ENCODE measurements at places on chromosomes 2 and 18.
A peak's percentile ranks its signal among the peaks of the same experiment; 100 is the strongest.

GRCh38 chr18:48184118-48184517 is 225.1 kb downstream of the ZBTB7C start:
- no peak for DNase-seq

DNA sequence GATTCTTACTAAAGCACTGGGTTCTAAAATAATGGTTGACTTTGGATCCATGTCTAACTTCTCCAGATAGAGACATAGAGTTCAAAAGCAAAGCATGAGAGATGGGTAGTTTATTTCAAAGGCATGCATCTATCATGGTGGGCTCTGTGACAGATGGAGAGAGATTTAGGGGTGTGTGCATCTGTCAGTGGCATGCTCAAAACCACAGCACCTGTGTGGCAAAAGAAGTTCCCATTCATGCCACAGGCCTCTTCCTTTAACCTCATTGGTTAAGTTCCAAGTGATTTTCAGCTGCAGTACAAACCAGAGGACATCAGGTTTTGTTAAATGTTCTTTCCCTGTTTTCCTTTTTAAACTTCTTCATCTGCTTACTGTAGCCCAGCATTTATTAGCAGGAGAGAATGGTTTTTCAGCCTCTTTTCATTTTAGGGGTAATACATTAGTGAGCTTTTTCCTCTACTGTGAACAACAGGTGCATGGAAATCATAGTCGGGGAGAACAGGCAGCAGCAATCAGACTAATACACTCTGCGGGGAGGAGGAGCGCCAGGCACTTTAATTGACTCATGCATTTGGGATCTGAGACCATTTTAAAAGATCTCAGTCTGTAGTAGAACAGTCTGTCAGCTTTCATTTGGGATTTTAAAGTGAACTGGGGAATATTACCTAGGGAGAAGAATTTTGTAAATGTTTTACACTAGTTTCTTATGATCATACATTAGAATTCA is 52.4 kb upstream of the UPP2 start:
- no peak for DNase-seq

GRCh38 chr2:15909736-15910135 is 30.6 kb upstream of the MYCN start:
- no peak for DNase-seq

- no peak for DNase-seq
Observed at GRCh38 chr2:120960770-120961366, 225.2 kb downstream of the GLI2 start.

DNA sequence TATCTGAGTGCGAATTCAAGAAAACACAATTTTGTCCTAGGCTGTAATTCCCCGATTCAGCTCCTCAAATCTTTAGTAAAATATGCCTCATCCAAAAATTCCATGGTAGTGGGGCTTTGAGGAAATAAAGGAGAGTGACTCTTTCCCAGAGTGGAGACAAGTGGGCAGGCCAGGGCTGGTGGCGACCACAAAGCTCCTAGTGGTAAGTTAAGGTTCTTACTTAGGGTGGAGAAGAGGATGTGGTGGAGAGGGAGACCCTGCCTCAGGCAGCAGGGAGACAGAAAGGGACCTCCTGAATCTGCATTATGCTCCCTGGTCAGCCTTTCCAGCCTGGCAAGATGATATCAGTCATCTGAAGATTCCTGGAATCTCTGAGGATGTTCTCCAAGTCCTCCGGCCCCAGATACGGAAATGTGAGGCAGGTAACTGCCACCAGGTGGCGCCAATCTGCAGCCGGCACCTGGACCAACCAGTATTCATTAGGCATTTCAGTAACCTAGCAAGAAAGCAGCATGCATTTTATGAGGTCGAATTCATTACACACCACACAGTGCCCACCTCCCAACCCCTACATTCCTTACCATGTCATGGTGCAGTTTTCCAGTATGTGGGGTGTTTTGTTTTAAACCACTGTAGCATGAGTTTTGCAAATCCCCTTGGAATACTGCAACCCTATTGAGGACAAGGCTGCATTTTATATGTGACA is 106.4 kb downstream of the POLE4 start:
- no peak for DNase-seq

- DNase-seq = no peak
Observed at GRCh38 chr18:68234676-68235075, 480.2 kb downstream of the TMX3 start.

GRCh38 chr2:29216609-29216909 is 101.3 kb downstream of the CLIP4 start:
- no peak for DNase-seq

DNA sequence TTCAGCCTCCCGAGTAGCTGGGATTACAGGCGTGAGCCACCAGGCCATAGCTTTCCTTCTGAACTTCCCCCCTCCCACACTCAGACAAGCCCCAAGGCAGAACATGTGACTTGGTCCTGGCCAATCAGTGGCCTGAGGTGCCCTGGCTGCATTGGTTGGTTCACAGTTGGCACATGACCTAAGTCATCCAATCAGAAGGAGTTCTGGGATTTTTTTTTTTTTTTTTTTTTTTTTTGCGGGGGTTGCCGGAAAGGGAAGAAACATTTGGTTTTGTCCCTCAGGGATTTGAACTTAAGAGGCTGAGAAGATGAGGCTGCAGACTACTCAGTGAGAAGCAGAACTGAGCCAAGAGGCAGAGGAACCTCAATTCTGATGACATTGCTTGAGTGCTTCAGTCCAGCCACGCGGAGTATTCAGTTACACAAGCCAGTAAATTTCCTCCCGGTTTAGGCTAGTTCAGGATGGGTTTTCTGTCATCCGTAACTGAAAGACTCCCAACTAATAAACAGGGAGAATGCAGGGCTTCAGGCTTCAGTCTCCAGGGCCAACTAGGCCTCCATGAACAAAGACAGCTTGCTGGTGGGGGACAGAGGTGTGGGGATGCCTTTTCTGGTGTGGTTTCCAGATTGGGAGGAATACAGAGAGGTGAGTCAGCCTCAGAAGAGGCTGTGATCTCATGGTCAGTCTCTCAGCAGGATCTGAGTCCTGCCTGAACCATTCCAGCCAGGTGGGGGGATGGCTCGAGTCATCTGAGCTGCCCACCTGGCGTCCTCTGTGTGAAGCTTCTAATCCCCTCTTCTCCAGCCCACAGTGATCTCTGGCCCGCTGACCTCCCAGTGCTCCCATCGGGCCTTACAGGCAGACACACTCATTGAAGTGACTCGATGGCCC is 9.2 kb downstream of the PTMA start:
- peak; percentile 96 for DNase-seq

GRCh38 chr2:8314063-8314462 is 367.8 kb upstream of the ID2 start:
- DNase-seq = no peak

DNA sequence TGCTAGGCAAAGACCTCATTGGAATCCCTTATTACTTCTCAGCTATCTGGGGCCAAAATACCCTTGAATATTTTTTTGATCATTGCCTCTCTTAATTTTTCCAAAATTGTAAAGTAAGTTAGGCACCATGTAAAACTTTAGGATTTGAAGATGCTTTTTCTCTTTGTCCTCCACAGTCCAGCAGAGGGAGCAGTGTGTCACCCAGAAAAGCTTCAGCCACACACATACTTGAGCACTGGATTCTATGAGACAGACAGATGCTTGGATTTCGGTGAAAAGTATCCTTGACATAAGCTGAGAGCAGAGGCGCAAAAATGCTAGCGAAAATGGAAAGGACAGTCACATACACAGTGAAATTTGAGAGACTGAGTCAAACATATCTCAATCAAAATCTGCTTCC is 74.7 kb upstream of the KCNJ3 start:
- DNase-seq = no peak

DNA sequence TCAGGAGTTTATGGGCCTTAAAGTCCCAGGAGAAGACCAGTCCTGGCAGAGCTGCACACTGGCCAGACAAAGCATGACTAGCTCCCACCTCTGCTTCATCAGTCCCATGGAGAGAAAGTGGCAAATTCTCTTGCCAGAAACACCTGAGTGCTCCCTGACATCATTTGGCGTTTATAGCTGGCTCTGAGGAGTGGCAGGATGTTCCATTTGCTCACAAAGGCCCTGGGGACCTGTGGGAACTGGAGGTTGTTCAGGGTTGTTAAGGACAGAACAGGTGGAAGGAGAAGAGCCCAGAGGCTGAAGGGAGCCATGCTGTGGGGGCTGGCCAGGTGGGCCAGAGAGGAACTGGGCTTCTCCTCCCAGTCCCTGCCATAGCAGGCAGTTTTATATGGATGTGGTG is 56.1 kb downstream of the RPL37A start:
- DNase-seq = no peak

DNA sequence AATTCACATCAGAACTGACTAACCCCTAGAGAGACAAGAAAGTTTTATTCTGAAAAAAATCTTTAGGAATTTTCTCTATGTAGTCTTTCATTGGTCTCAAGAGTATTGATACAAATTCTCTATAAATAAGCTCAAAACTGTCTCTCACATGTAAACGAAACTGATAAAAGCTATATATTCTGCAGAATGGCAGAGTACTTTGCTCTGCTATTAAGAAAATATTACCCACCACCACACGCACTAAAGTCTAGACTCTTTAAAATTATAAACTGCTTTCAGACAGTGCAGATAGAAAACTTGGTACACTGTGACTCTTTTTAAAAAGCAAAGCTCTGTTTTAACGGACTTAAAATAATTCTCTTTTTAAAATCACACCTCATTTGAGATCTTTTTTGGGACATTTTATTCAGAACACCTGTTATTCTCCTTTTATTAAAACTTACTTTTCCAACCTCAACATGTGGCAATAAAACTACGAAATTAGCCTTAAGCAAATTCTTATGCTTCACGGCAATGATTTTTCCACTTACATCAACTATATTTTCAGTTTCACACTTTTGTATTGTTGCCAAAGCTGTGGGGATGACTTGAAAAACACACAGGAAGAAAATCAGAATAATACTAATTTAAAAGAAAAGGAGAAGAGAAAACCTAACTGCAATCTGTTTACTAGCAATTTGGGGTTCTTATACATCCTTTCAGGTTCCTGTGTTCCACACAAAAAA is 58.0 kb downstream of the CCDC88A start:
- no peak for DNase-seq

GRCh38 chr2:151021747-151022452 is 239.8 kb downstream of the RBM43 start:
- no peak for DNase-seq

DNA sequence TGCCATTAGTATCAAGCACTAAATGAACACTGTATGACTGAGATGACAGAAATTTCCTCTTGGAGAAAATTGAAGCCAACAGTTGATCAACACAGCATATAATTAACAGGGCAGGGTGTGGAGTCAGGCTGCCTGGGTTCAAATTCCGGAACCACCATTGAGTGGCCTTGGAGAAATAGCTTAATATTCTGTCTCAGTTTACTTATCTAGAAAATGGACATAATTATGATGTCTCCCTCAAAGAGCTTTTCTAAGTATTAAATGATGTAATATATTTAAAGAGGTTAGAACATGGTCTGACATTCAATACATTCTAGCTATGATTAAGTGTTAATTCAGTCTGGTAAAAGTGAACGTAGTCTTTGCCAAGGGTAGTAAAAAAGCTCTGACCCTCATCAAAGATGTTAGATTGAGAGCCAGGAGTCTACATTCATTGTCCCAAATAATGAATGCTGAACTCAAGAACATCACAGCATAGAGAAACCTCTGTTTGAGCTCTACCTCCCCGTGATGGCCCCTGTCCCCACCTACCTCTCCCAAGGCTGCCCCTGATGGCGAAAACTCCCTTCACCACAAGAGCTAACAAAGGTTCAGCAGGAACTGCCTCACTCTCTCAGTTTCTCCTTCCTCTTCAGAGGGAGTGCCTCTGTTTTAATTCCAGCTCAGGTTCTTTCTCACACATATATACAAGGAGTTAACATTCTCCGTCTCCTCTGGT is 2.7 kb upstream of the VWA3B start:
- DNase-seq = no peak

DNA sequence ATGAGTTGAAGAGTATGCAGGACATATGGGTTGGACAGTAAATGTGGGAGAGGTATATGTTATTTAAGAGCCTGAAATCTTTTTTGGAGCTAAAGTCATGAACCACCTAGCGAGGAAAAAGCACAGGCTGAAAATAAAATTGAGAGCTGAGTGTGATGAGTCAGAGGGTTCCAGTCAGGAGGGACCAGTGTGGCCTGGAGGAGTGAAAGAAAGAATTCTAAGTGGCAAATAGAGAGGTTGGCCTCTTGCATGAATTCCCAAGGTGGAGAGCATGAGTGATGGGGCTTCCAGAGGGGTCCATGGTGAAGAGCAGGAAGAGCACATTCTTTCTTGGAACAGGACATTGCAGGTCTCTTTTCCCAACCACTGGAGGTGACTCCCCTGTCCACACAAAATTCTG is 282.6 kb downstream of the TDRD15 start:
- DNase-seq = no peak

GRCh38 chr2:161223139-161223732 is 63.0 kb downstream of the TANK start:
- DNase-seq = peak; percentile 19

DNA sequence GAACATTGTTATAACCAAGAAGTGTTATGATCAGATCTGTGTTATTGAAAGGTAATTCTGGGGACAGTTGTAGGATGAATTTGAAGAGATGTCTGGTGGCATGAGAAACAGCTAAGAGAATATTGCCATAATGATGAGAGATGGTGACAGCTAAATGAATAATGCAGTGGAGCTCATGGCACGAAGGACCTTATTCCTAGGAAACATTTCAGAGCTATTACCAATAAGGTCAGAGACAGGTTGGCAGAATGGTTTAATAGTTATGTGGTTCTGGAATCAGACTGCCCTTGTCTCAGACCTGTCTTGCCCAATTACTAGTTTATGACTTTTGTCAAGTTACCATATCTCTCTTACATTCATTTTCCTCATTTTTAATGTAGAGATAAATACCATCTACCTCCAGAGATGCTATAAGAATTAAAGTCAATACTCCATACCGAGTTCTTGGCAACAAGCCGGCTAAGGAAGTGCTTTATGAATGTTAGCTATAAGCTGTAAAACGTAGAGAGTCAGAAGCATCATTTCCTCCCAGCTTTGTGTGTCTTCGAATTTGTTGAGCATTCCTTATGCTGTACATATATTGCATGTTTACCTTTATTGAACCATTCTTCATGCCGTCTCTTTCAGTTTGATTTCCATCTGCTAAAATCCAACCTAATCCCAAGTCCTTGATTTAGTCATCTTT is 73.6 kb upstream of the COL5A2 start:
- no peak for DNase-seq

DNA sequence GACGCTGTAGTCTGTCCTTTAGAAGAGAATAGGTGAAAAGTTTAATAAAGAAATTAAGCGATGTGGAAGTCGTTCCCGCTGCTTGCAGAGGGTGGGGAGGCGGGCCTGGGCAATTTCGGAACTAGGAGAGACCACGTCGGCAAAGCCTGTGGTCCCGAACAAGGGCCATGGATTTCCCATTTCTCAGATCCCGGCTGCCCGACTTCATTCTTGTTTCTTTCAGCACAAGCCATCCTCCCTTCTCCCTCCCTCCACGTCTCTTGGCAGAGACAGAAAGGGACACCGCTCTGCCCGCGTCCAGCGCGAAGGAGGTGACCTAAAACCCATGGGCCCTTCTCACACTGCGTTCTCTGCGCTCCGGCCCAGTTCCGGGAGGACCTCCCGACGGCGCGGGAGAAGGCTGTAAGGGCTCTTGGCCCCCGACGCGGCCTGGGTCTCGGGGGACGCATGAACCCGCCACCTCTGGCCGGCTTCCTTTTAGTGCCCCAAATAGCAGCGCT is 2.2 kb upstream of the BCL2L11 start:
- no peak for DNase-seq

Data from GF-D8 (cell line).